ENCODE measurements at places on chromosomes 4 and X. TPM values are rescaled to one million over a fixed set of nuclear protein-coding genes. Genes with fewer than 3 reads are reported as not detected.

DNA sequence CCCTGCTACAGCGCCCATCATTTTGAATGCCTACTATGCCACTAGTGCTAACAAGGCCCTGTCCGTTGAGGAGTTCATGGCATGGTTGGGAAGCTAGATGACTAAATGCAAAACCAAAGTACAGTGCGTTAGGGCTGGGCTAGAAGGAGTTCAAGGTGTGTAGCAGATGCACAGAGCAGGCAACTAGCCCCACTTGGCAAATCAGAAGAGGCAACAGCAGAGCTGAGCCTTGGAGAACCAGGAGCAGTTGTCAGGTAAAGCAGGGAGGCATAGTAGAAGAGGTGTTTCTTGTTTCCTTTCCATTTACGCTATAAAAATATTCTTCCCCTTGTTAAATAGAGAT lies 146.6 kb upstream of the CPEB2 start:
- peaks cover 38% of the 10 kb centered on the region for H3K4me1 ChIP-seq
- peaks cover 40% of the 10 kb centered on the region for H3K27me3 ChIP-seq
- H3K36me3 ChIP-seq: peaks cover 21% of the 10 kb centered on the region
- H3K27ac ChIP-seq: peak overlapping the region; percentile 86

DNA sequence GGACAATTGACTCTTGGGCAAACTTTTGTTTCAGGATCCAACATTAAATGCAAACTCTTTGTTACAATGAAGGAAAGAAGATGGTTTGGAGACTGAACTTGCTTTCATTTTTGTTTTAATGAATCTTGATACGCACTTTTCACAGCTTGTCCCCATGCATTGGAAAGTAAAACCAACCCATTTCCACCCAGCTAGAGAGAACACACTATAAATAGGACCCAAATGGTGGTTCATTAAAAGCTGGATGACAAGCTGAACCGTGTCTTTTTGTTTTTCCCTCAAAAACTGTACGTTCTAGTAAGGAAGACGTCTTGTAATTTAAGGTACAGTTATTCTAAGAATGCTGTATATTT lies 95.3 kb upstream of the EGFL6 start:
- peak overlapping the region; percentile 94 for H3K4me3 ChIP-seq
- peak overlapping the region; percentile 95 for H3K27ac ChIP-seq
- H3K4me1 ChIP-seq: peaks cover 12% of the 10 kb centered on the region

PLP1 gene
- not detected for total RNA-seq

TLL1 gene
- not detected for total RNA-seq

CNGA1 gene
- total RNA-seq: 0.32 TPM

RGS12 gene
- total RNA-seq: 16.9 TPM

TRO gene
- total RNA-seq: 4.1 TPM
